Right ventricle myocardium superior (tissue), 1 donor: ENCODE measurements at places on chromosomes 6 and 20. TPM values are rescaled to one million over a fixed set of nuclear protein-coding genes. Genes with fewer than 3 reads are reported as not detected.

DNA sequence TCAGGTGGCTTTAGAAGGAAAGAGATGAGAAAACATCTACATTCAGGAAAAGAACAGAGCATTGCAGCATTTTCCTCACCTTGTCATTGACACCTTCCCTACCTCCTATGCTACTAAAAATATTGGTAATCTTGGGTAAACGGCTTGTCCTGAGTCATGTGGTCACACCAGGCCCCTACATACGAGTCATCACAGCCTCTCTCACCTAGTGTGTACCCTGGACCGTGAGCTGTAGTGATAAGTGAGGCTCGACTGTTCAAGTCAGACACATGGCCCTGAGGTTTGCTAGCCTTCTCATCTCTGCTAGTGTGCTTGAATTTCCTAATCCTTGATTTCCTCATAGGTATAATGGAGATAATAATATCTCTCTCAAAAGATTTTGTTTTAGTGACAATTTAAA is 29.6 kb upstream of the TMEM244 start:
- no peak for DNase-seq

DNA sequence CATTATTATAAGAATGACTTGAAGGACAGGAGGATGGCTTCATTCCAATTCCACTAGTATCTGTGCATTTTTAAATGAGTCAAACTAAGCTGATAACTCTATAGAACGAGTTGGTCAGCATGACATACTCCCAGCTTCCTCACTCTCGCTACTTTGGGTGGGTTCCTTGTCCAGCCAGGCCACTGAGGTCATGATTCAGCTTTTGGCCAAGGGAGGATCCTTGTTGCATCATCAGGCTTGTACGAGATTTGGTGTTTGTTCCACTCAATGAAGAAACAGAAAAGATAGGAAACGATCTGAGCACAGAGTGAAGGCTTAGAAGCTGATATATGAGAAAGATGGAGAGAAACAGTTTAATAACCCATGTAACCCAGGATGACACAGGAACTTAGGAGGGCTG is 19.8 kb downstream of the NEDD9 start:
- peak; percentile 58 for DNase-seq

DNA sequence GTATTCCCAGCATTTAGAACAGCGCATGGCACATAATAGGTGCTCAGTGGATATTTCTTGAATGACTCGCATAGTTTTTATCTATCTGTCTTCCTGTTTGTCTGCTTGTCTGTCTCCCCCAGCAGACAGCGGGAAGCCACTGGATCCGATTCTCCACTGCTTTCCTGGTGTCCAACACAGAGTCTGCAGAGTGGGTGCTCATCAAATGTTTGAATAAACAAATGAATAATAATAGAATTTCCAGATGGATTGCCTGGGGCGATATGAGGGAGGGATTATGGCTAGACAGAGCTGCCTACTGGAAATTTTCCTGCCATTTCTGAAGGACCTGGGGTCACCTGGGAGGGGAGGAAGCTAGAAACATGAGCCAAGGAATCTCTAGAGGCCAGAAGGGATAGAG is 18.9 kb downstream of the CDH22 start:
- DNase-seq: no peak

DNA sequence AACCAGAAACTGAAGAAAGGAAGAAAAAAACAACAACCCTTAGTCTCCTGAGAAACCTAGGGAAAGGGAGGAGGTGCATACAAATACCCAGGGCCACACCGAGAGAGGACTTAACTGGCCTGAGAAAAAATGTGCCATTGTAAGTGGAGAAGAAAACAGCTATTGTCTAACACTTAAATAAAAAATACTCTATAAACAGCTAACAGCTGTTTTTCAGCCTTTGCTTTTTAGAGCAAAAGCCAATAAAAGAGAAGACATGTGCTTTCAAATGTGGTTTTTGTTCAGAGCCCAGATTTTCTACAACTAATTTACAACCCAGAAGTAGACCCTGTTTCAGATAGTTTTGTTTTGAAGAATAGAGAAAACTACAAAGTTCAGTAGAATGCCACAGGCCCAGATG is 56.0 kb upstream of the SLC22A16 start:
- no peak for DNase-seq

GRCh38 chr6:118377711-118378414 is 170.2 kb upstream of the PLN start:
- peak; percentile 78 for DNase-seq

DNA sequence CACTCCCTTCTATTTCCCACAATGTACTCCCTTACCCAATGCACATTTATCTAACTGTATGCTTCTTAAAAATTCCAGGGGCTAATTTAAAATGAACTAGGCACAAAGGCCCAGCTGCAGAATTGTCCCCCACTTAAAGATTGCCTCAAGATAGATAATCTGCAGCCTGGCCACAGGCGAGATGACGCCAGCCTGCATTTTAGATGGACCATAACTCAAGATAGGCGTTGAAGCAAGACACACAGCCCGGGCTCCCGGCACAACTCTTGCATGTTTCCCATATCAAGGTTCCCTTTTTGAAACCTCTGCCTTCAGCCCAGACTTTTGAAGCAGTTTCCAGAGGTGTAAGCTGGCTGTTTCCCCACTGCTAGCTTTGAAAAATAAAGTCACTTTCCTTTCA is 3.2 kb upstream of the REPS1 start:
- no peak for DNase-seq

DNA sequence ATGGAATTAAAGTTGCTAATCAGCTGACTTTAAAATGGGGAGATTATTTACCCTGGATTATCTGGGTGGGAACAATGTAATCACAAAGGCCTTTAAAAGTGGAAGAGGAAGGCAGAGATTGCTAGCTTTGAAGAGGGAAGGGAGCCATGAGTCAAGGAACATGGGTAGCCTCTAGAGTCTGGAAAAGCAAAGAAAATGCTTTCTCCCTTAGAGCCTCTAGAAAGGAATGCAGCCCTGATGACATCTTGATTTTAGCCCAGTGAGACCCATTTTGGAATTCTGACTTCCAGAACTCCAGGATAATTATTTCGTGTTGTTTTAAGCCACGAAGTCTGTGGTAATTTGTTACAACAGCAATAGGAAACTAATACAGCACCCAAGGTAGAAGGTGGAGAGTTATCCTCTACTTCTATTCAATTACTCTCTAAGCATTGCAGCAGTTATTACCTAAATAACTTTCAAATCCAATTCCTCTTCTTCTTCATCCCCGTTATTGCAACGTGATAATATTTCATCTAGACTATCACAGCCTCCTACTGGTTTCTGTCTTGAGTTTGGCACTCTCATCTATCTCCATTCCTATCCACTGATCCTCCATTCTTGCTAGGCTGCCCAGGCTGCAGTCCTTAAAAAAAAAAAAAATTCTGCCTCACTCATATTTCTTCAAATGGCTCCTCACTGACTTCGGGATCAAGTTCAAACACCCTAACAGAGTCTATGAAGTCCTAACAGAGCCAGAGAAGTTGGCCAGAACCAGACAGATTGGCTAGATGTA is 224.3 kb downstream of the BTBD9 start:
- DNase-seq: no peak

DNA sequence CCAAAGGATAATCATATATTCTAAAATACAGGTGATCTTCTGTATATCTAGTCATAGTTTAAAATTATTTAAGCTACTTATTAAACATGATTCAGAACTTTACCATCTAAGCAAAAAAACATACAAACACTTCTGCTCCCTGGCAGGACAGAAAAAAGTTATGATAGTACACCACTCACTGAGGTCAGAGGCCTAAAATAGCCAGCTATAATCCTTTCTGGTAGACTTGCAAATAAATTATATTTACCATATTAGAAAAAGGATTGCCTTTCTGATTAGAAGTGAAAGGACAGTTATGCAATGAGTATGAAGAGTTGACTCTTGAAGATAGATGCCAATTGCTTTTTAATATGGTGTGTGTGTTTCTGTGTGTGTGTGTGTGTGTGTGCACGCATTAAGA is 207.4 kb downstream of the BMP2 start:
- DNase-seq: no peak

The SLC4A11 gene
- 0.16 TPM for total RNA-seq

DNA sequence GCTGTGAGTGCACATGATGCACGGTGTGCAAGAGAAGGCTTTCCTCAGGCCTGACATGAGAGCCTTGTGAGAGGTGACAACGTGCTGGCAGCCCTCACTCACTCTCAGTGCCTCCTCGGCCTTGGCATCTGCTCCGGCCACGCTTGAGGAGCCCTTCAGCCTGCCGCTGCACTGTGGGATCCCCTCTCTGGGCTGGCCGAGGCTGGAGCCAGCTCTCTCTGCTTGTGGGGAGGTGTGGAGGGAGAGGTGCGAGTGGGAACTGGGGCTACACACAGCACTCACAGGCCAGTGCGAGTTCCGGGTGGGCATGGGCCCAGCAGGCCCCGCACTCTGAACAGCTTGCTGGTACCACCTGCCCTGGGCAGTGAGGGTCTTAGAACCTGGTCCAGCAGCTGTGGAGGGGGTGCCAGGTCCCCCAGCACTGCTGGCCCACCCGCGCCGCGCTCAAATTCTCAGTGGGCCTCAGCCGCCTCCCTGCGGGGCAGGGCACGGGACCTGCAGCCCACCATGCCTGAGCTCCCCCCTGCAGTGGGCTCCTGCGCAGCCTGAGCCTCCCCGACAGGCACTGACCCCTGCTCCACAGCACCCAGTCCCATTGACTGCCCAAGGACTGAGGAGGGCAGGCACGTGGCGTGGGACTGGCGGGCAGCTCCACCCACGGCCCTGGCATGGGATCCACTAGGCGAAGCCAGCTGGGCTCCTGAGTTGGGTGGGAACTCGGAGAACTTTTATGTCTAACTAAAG is 74.9 kb upstream of the BMP5 start:
- no peak for DNase-seq

The AVP gene
- total RNA-seq: 0.51 TPM

The ARMC2 gene
- total RNA-seq: 9.5 TPM

The LPA gene
- not detected for total RNA-seq

The DEFB118 gene
- not detected for total RNA-seq

The CALHM4 gene
- not detected for total RNA-seq

- no peak for DNase-seq
These were observed 147.3 kb downstream of the LAMA2 start for GRCh38 chr6:129030215-129030614.

DNA sequence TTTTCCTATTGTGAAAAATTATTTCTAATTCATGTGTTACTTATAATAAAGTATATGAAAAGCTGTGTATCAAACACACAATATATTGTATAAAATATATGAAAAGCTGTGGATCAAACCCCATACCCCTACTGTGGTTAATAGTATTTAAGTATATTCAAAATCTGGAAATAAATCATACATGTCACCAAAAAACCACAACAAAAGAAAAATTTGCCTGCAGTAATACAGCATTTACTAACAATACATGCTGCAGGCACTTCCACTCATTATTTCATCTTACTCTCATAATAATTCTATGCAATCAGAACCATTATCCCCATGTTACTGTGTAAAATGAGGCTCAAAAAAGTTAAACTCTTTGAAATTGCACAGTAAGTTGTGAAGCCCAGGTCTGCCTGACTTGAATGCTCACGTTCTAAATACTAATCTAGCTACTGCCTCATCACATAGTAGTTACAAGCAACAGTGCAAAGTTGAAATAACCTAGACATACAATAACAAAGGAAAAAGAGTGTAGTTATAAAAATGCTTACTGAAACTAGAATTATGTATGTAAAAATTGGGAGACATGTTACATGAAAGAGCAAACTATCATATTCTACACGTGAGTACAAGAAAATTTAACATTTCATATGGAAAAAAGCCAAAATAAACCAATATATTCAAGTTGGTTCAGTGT is 61.7 kb downstream of the FAM217A start:
- DNase-seq: no peak

The PROKR2 gene
- not detected for total RNA-seq

The MUCL3 gene
- not detected for total RNA-seq

DNA sequence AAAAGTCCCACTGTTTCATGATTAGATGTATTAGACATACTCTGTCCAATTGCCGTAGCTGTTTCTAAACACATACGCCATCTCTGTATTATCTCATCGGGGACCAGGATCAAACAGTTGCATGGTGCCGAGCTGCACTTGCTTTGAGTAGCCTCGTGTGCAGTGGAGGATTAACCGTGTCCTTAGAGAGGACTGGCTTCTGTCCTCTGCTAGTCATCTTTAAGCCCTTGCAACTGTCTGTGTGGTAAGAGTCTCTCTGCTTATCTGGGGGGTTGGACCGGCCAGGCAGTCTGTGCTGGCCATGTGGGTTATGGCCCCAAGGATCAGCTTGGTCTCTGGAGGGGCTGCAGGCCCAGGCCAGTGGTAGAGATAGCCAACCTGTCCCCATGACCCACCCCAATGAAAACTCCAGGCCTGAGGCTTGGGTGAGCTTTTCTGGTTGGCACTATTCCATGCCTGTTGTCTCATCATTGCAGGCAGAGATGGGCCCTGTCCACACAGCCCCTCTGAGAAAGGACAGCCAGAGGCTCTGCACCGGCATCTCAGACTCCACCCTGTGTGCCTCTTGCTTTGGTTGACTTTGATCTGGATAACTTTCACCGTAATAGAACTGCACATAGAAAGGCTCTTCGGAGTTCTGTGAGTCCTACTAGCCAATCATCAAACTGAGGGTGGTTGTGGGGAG is 137.3 kb upstream of the SNX9 start:
- DNase-seq: no peak

DNA sequence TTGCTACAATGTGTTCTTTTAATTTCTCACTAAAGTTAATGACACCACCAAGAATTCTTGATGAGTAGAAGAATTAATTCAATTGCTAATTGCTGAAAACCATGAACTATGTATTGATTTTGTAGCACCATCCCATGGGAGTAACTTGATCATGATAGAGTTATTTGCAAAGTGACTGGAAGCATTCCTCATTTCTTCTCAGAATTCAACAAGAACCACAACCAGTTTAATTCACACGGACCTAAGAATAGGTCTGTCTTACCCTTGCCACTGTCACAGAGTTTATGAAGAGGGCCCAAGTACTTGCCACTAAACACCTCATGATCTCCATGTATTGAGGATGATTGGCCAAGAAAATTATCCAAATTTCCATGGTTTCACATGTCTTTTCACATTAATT is 222.2 kb downstream of the TMEM242 start:
- DNase-seq: no peak

The FERMT1 gene
- 1.0 TPM for total RNA-seq
